ENCODE measurements at places on chromosomes 6 and 20.

DNA sequence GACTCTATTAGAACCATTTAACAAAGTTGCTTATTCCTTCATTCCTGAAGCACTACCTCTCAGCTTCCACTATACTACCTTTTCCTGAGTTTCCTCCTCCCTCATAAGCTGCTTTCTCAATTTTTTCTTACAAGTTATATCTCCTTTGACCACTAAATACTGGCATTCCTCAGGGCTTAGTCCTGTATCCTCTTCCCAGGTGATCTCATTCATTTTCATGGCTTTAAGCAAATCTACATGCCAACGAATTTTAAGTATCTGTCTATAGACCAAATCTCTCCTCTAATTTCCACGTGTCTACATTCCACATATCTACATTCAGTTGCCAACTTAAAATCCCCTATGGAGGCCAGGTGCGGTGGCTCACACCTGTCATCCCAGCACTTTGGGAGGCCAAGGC, 134.7 kb downstream of the BTBD9 start:
- no peak for DNase-seq

DNA sequence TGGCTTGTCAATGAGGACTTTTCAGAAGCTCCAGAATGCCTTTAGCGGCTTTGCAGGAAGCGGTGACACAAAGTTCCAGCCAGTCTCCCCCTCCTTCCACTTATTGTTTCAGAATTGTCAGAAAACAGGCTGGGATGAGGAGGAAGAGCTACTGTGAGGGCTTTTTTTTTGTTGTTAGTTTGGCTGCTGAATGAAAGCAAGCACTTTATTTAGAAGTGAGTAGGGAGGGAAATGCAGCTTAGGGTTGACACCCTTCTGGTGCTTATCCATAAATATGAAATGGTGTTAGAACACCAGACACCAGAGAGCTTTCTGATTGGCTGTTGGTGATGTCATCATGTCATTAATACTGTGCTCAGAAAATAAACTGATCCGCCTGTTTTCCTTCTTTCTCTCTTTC, 251.5 kb downstream of the SOX4 start:
- no peak for DNase-seq

DNA sequence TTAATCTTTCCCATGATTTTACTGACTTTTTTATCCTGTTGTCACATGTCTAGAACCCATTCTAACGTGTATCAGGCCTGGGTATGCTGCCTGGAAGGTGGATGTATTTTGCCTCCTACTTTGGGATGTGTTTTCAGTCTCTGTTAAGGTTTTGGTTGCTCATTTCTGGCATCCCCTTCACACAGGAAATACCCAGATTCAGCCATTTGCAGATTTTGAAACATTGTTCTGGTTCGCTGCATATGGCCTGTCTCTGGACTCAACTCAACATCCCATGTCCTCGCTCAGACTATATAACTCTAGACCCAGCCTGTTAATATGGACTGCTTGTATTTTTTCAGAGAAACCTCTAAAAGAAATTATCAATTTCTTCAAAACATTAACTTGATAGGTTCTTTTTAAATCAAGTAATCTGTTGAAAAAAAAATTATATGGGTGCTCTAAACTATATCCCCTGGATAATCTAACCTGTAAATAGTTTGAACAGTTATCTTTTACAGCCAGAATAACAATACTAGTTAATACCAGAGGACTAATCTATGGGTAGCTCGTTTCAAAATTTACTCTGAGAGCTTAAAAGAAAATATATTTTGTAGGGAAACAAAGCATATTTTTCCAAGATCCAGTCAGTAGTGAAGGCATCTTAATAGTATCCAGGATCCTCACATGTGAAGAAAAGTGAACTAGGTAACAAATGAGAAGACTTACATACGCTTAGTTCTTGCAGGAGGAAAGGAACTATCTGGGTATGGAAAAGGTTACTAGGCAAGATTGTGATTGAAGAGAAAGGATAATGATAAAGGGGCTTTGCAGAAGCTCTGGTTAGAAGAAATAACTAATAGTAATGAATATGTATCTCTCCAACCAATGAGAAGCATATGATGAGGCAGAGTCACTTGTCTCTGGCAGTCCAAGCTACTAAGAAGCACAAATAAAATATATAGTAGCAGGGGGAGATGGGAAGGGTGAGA, 23.4 kb upstream of the HLA-DQB1 start:
- DNase-seq, result no peak

DNA sequence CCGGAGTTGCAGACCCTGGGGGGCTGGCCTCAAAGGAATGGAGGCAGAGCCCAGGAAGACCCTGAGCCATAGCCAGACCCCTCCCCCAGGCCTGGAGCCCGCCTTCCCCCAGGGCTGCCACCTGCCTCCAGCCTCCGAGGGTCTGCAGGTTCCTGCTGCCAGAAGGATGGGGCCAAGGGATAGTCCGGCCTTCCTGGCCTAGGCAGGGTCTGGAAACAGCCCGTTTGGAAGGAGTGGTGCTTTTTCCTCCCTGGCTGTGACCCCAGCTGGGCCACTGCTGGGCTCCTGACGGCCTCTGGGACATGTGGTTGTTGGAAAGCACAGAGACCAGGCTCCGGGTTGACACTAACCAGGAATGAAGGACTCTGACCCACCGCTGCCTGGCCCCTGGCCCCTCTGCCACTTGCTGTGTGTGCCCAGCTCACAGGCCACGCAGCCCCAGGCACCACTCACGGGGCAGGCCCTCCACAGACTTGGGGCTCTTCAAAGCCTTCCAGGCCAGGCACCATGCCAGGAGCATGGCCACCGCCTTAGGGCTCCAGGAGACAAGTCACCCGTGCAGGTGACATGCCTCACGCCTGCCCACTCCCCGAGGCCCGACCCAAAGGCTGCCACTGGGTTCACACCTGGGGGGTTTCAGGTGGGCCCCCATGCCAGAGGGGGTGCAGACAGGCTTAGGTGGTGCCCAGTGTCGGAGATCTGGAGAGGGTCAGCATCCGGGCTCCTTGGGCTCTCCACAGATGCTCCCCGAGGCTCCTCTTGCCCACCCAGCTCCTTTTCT, 3.9 kb upstream of the LAMA5 start:
- no peak for DNase-seq

- no peak for DNase-seq
Measured at GRCh38 chr6:131950767-131951575, at the start of gene CCN2. CCN2 (minus strand) TSS chr6:131951372; CDS start chr6:131951172, 200 bp downstream.

Measured in stimulated activated CD8-positive, alpha-beta memory T cell treated with anti-CD3 and anti-CD28 coated beads, Interleukin-15, amount 100 ng/mL, for 4 hours (primary cell).